Fibroblast of lung (primary cell): ENCODE measurements at places on chromosomes 16 and 17. TPM values are rescaled to one million over a fixed set of nuclear protein-coding genes. Genes with fewer than 3 reads are reported as not detected.

Gene LRRC75A
- total RNA-seq = 2.1 and 3.1 TPM in 2 replicates

Gene ACSM2A
- not detected in 2 replicates for total RNA-seq

Gene C1QTNF8
- total RNA-seq = not detected in 2 replicates

Gene UTS2R
- not detected in 2 replicates for total RNA-seq

Gene TMIGD1
- not detected in 2 replicates for total RNA-seq

Gene NEUROD2
- not detected in 2 replicates for total RNA-seq

Gene NPIPB2
- total RNA-seq = 3.3 and 4.6 TPM in 2 replicates

Gene KRT15
- 0.17 TPM in 1 of 2 replicates, not detected in the other for total RNA-seq

Gene SNAI3
- total RNA-seq = under 0.01 and 0.17 TPM in 2 replicates

Gene KRT32
- total RNA-seq = under 0.01 TPM in 2 replicates

Gene SP6
- total RNA-seq = under 0.01 TPM in 1 of 2 replicates, not detected in the other

Gene AATK
- total RNA-seq = 0.26 and 0.50 TPM in 2 replicates

Gene AGRP
- total RNA-seq = not detected in 2 replicates
